ENCODE measurements at places on chromosomes 6 and 20. TPM values are rescaled to one million over a fixed set of nuclear protein-coding genes. Genes with fewer than 3 reads are reported as not detected.

The KCNK15 gene
- 0.20 TPM for total RNA-seq

The CRISP3 gene
- 0.48 TPM for total RNA-seq

The HDGFL1 gene
- total RNA-seq = not detected

The ACOT8 gene
- 33.4 TPM for total RNA-seq

The LAMP5 gene
- not detected for total RNA-seq

The MEP1A gene
- total RNA-seq = not detected

The OSBPL2 gene
- total RNA-seq = 90.7 TPM

The ECI2 gene
- total RNA-seq = 45.7 TPM

The SNAP25 gene
- total RNA-seq = not detected

DNA sequence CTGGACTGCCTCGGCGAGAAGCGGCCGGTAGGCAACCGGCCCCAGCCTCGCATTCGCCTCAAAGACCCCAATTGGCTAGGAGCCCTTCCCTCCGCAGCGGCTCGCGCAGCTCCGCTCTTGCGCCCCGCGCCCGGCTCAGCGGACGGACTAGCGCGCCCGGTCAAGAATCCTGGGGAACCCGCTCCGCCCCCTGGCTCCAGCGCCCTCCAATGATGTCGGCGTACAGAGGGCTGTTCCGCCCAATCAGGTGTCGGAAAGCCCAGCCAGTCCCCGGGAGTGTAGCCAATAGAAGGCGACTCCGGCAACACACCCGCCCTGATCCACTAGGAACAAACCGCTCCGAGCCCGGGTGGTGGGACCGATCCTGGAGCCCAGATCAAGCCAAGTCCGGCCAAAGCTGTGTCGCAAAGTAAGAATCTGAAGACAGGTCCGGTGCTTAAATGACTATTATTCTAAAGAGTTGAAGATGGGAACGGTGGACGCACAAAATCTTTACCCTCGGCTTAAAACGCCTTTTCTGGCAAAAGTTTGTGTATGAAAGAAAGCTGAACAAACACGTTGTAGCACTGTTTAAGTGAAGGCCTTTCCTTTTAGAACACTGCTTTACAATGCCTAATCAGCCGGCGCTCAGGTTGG, 132.2 kb downstream of the OGFRL1 start:
- peak; percentile 89 for DNase-seq

- DNase-seq = no peak
These were observed 19.5 kb downstream of the DUSP22 start for GRCh38 chr6:311679-312220.

DNA sequence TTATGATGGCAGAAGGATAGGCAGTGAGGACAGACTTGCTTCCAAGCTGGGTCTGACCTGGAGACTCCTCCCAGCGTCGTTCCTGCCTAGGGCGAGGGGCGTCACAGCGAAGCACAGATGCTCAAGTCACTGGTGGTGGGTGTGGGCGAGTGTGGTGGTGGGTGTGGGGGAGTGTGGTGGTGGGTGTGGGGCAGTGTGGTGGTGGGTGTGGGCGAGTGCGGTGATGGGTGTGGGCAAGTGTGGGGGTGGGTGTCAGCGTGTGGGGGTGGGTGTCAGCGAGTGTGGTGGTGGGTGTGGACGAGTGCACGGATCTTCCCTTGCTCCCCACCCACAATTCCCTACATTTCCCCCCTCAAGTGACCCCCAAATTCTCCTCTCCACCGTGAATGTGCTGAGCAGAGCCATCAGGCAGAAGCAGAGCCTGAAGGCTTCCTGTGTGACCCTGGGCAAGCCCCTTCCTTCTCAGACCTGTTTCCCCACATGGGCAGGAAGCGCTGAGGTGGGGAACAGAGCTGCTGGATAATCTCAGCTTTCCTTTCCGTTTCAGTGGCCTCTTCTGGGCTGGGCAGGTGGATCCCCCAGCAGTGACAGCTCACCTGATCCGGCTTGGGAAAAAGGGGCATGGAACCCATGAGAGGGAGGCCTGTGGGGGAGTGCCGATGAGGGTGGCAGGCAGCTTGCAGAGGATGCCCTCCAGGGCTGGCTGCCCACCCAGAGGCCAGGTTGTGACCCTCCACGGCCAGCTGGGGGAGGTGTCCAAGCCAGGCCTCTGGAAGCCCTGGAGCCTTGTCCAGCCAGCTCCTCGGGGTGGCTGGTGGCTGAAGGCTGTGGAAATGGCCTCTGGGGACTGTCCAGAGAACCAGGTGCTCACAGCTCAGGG, 42.9 kb downstream of the RSPO4 start:
- DNase-seq = no peak

DNA sequence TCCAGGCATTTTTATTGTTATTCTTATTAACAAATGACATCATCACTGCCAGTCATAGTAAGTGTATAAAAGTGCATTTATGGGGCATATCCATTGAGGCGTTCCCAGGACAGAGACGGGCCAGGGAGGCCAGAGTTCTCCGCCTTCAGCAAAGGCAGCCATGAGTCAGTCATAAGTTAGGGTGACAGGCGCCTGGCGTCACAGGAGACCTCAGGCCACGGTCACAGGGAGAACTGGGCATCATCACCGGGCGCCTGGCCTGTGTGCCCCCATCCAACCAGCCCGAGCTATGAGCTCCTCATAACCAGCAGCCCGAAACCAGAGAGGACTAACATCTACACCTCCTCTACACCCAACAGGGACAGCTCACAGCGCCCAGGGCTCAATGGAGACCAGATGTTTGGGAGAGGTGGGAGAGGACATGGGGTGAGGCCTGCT, 259.2 kb downstream of the DLL1 start:
- no peak for DNase-seq

- DNase-seq = no peak
These were observed 37.4 kb downstream of the HIVEP2 start for GRCh38 chr6:142907544-142907943.

GRCh38 chr20:35902545-35902941, 51.8 kb downstream of the SCAND1 start:
- no peak for DNase-seq

DNA sequence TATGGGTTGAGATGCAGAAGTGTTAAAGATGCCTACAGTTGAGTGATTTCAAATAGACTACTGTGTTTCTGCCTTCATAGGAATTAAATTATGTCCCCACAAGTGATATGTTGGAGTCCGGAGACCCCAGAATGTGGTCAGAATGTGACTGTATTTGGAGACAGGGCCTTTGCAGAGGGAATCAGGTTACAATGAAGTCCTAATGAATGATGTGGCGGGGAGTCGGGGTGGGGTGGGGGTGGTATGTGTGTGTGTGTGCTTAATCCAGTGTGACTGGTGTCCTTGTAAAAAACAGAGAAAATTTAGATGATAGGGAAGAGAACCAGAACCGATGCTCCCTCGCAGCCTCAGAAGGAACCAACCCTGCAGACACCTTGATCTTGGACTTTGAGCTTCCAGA, 448.2 kb downstream of the QKI start:
- no peak for DNase-seq

DNA sequence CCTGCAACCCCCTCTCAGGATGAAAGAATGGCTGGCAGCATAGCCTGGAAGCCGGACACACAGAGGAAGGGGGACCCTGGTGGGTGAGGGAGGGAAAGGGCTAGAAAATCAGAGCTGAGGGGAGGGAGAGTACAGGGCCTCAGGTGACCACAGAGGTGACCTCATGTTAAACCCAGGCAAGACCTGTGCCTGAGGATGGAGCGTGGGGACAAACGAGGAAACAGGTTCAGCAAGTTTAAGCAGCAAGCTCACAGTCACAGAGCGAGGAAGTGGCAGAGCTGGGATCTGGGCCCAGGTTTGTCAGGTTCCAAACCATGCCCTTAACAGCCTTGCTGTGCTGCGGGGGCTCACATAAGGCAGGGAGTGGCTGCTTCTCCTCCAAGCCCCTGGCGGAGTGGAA, 4.0 kb upstream of the BPI start:
- DNase-seq = peak; percentile 72

GRCh38 chr20:62675156-62675876, 33.0 kb downstream of the SLCO4A1 start:
- DNase-seq = no peak

DNA sequence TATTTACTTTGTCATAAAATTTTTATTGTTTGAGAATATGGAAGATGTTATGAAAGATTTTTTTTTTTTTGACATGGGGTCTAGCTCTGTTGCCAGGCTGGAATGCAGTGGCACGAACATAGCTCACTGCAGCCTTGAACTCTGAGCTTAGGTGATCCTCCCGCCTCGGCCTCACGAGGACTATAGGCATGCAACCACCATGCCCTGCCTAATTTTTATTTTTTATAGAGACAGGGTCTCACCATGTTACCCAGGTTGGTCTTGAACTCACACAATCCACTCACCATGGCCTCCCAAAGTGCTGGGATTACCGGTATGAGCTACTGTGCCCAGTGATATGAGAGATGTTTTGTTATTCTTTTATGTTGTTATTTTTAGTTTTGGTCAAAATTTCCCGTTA, 295.8 kb downstream of the TBC1D7 start:
- DNase-seq = no peak

DNA sequence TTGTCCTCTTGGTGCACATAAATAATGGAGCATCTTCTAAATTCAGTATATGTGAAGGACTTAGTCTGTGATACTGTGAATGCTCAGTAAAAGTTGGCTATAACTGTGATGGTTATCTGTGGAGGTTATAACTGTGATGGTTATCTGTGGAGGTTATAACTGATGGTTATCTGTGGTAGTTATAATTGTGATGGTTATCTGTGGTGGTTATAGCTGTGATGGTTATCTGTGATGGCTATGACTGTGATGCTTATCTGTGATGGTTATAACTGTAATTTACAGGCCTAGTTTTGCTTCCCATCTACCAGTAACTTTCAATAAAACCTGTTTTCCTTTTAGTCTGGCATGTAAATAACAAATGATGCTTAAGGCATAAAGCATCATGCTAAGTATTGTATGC, 16.5 kb downstream of the PTK7 start:
- no peak for DNase-seq

DNA sequence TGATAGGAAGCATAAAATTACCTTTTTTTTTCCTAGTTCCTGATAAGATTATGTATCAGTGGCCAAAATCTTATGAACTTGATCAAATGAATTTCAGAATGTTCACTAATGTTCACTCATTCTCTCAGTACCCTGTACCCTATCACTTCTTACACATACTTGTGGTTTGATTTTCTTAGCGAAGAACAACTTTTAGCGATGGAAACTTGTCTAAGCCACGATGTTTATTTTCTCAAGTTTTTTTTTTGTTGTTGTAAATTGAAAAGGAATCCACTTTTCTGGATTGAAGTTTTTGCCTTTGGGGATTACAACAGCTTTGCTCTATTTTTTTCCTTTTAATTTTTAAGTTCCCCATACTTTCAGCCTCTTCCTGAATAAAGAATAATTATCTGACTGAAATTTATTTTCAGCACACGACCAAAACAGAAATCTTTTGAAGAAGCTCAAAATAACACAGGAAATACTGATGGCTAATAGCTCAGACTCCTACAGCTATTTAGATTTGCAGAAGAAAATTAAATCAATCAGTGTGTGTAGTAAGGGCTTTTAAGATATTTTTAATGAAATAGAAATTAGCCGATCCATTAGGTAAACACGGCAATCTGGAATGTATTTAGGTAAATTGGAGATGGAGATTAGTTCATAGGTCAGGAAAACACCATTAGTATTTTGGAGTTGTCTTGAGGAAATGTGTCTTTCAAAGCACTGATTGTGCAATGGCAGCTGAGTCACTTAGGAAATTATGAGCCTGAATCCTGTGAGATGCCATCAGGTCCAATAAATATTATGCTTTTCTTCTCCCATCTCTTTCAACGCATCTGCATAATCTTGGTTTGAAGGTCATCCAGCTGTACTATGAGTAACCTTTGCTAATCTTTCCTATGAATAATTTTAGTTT, 217.5 kb downstream of the GJA1 start:
- no peak for DNase-seq

DNA sequence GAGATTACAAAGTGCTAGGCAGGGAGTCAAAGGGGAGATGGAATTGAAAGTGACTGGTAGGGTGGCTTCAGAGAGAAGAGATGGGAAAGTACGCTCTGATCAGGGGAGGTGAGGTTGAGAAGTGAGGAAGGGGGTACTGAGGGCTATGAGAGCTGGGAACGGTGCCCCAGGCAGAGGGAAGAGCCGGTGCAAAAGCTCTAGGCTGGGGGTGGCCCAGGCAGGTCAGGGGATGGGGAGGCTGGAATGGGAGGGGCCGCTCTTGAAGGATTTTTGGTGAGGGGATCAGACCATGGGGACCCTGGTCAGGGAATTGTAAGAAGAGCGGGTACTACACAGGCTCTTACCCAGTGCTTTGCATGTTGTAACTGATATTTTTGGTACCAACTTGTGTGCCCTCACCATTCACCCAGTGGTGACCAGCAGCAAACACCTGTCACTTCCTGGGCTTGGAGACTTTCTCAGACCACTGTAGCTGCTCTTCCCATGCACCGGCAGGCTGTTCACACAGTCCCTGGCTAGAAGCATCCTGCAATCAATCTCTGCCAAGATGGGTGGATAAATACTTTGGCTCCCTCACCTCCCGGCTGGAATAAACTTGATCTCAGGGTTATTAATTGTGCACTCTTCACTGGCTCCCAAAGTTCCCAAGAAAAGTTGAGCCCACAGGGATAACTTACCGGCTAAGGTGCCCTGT, 24.0 kb downstream of the PCK1 start:
- no peak for DNase-seq

DNA sequence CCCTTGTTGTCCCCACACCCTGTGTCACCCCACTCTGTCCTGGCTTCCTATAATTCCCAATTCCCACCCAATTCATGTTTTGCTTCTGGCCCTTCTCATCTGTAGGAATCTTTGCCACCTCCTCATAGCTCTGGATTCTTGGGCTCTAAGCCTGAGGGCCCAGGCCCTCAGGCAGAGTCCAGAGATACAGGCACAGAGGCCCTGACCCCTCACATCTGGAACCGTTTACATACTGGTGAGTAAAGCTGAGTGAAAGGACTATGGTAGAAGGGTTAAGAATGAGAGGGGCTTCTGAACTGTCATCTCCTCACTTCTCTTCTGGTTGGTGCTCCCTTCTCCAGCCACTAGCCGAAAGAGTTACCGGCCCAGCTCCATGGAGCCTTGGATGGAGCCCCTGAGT, 13.6 kb downstream of the PRRC2A start:
- DNase-seq = no peak

DNA sequence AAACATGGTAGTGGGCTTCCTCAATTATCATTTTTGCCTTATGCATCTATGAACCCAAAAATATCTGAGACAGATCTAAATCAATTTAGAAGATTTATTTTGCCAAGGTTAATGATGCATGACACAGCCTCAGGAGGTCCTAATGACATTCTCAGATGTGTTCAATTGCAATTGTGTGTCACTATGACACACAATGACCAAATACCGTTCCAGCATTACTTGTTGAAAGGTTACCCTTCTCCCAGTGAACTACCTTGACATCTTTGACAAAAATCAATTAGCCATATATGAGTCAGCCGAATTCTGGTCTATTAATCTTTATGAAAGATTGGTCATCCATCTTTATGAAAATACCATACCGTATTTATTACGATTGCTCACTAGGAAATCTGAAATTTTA, 592.5 kb upstream of the GJE1 start:
- no peak for DNase-seq

DNA sequence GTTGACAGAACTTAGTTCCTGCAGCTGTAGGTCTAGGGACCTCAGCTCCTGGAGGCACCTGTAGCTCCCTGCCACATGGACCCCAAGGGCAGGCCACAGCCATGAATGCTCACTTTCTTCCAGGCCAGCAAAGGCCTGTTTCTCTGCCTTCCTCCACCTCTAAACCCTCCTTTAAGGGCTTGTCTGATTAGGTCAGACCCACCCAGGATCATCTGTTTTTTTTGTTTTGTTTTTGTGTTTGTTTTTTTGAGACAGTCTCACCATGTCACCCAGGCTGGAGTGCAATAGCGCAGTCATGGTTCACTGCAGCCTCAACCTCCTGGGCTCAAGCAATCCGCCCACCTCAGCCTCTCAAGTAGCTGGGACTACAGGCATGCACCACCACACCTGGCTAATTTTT, 11.5 kb upstream of the BCAS4 start:
- no peak for DNase-seq

- DNase-seq = peak; percentile 10
These were observed 84.2 kb upstream of the ARG1 start for GRCh38 chr6:131488780-131489179.

Data from PC-9 (cell line).